ENCODE measurements at places on chromosomes 3 and 15.
A peak's percentile ranks its signal among the peaks of the same experiment; 100 is the strongest.

- no peak for DNase-seq
These were observed 39.8 kb downstream of the CGGBP1 start for GRCh38 chr3:88019024-88019423.

- peak; percentile 50 for DNase-seq
These were observed 37.0 kb downstream of the ZNF710 start for GRCh38 chr15:90037961-90038631.

- DNase-seq: no peak
These were observed 99.4 kb upstream of the TSC22D2 start for GRCh38 chr3:150308481-150309256.

DNA sequence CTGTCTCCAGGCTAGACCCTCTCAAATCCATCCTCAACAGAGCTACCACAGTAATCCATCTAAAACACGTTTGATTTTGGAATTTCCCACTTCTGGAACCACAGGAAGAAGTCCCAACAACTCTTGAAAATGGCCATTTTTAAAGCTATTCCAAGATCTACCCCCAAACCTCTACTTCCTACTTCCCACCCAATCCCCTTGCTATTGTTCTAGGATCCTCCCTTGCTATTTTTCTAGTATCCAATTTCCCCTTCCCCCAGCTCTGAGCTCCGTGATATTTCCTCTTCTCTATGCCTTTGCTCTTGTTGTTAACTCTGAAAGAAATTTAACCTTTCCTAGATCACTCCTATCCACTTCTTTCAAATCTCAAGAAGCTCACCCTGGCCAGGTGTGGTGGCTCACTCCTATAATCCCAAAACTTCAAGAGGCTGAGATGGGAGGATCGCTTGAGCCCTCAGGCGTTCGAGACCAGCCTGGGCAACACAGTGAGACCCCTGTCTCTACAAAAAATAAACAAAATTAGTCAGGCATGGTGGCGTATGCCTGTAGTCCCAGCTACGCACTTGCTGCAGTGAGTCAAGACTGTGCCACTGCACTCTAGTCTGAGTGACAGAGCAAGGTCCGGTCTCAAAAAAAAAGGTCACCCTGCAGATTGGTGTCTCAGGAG is 13.0 kb downstream of the UACA start:
- DNase-seq: no peak
